ENCODE measurements at places on chromosomes 12 and 14.

DNA sequence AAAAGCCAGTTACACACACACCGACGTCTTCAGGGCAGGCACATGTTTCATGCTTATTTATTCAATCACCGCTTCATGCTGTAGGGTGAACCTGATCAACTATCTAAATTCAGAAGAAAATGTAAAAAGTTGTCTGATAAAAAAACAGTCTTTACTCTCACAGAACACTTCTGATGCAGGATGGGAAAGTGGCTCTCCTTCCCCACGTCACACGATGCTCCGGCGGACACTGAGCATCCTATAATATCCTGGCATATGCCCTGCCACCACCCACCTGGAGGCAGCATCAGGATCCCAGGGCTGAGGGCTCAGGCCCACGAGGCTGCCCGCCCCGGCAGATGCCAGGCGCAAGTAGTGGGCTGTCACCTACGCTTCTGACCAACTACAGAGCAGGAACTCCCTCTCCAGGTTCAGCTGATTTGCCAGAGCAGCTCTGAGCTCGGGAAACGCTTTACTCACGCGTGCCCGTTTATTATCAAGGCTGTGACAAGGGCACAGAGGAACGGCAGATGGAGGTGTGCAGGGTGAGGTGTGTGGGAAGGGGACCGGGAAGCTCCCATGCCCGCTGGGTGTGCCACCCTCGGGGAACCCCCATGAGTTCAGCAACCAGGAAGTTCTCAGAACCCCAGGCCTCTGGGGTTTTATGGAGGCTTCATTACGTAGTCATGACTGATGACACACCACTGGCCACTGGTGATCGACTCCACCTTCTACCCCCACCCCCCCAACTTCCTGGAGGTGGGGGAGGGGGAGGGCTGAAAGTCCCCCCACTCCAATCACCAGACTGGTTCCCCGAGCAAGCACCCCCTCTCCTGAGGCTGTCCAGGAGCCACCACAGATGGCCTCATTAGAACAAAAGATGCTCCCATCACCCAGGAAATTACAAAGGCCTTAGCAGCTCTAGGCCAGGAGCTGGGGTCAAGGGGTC, 32.1 kb downstream of the SLC15A4 start:
- DNase-seq = no peak

DNA sequence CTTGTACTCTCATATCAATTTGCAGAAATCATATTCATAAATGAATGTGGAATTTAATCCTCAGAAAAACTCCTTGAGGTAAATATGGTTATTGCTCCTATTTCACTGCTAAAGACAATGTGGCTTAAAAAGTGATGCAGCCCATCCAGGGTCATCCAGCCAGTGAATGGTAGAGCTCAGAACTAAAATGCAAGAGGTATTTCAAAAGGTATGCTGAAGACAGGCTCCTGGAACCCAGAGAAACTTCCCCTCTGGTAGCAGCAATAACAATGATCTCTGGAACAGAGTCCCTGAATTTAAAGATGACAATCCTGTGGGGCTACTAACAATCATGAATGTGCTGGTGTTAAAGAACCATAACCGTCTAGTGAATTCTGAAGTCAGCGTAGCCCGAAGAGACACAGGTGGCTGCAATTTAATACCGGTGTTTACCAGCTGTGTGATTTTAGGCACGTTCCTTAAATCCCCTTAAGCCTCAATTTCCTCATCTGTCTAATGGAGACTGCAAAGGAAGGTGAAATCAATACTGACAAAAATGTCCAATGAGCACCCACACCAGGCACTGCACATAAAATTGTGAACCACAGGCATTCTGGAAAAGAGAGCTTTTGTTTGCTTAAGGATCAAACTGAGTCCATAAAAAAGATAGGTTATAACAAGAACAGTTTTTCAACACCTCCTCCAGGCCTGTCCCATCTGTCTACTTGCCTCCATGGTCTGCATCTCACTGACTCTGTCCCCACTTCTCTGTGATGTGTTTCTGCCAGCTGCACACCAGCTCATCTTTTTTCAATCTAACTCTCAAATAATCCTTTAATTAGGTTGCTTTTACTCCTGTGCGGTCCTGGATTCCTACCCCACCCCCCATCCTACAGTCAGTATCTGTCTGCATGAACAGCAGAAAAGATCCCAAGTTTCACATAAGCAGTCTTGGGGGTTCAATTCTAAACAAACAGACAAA, 10.5 kb downstream of the TM7SF3 start:
- no peak for DNase-seq

GRCh38 chr12:131808744-131809371, 19.3 kb upstream of the MMP17 start:
- DNase-seq = no peak

GRCh38 chr12:44775901-44776300, 100.2 kb downstream of the NELL2 start:
- DNase-seq = no peak

All from bone marrow (tissue), 2 donors.